ENCODE measurements at places on chromosomes 6 and 20.

DNA sequence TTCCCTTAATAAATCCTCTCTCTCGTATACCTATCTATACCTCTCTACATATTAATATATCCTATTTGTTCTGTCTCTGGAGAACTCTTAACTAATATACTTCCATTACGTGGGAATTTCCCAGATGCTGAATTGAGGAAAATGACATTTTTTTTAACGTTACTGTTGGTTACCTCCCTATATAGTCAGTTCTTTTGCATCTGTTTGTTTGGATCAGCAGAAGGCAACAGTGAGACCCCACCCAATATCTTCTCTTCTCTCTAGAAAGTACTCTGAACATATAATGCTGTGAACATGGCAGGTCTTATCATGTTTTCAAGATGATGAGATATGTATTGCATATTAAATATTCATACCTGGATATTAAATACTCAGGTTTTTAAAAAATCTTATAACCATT is 12.7 kb downstream of the RFPL4B start:
- no peak for DNase-seq

- DNase-seq, result no peak
Measured at GRCh38 chr6:15329197-15329671, 83.4 kb downstream of the JARID2 start.

GRCh38 chr6:42108071-42108470 is 34.3 kb downstream of the C6orf132 start:
- no peak for DNase-seq

- no peak for DNase-seq
Measured at GRCh38 chr6:7313505-7314165, 636 bp upstream of the SSR1 start.

- DNase-seq, result no peak
Measured at GRCh38 chr6:6024220-6024619, 17.5 kb upstream of the NRN1 start.

- no peak for DNase-seq
Measured at GRCh38 chr6:134007077-134007476, 45.3 kb downstream of the SLC2A12 start.

DNA sequence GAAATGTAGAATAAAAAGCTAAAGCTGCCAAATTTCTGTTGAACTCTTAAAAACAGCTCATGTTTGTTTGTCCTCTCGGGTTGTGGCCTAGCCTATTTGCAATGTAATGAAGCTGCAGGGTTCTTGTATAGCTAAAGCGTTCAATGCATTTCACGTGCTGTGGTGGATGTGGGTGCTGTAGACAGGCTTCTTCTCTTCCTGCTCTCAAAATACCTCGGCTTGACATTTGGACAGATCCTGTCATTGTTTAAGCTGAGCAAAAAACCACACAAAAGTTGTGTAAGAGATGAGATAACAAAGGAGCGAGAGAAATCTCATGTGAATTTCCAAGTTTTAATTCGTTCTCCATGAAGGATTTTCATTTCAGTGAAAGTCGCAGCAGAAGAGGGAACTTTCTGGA is 196.3 kb upstream of the UST start:
- no peak for DNase-seq

GRCh38 chr6:48747471-48747870 is 636.5 kb upstream of the PTCHD4 start:
- DNase-seq, result no peak

DNA sequence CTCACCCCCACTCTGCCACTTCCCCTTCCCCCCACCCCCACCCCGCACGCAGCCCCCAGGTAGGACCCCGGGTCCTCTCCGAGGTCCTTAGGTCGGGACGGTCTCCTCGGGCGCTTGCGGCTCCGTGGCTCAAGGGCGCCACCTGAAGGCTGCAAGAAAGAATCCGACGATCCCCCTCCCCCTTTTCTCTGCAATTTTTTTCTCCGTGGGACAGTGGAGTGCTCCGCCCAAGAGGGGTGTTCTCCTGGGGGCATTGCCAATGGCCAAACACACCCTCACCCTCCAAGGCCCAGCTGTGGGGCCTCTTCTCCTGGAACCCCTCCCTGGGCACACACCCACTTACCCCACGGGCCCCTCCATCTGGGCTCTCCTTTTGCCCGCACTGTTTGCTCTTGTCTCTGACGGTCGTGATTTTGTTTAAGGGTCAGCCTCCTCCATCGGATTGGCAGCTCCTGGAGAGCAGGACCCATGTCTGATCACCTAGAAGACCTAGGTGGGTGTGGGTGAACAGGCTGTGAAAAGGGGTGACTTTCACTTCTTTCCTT is 1.1 kb upstream of the TMEM74B start:
- peak; percentile 34 for DNase-seq

DNA sequence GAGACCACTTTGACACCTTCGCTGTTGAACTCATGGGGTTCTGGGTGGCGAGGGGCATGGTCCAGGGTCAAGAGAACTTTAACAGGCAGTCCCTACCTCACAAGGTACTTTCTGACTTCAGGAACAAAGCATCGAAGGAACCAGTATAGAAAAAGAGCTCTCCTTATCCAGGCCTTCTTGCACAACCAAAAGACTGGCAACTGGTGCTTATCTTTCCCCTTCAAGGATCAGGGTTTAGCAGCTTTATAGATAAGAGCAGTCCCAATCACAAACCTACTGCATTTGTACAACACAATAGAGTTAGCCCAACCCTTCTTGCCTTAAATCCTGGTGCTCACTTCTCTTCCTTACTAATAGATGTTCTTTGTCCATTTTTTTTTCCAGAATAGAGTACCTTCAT is 116.3 kb downstream of the SNX5 start:
- no peak for DNase-seq

- DNase-seq, result no peak
Measured at GRCh38 chr20:12306107-12306506, 388.4 kb downstream of the BTBD3 start.

GRCh38 chr6:168247443-168248147 is 72.0 kb downstream of the DACT2 start:
- no peak for DNase-seq

DNA sequence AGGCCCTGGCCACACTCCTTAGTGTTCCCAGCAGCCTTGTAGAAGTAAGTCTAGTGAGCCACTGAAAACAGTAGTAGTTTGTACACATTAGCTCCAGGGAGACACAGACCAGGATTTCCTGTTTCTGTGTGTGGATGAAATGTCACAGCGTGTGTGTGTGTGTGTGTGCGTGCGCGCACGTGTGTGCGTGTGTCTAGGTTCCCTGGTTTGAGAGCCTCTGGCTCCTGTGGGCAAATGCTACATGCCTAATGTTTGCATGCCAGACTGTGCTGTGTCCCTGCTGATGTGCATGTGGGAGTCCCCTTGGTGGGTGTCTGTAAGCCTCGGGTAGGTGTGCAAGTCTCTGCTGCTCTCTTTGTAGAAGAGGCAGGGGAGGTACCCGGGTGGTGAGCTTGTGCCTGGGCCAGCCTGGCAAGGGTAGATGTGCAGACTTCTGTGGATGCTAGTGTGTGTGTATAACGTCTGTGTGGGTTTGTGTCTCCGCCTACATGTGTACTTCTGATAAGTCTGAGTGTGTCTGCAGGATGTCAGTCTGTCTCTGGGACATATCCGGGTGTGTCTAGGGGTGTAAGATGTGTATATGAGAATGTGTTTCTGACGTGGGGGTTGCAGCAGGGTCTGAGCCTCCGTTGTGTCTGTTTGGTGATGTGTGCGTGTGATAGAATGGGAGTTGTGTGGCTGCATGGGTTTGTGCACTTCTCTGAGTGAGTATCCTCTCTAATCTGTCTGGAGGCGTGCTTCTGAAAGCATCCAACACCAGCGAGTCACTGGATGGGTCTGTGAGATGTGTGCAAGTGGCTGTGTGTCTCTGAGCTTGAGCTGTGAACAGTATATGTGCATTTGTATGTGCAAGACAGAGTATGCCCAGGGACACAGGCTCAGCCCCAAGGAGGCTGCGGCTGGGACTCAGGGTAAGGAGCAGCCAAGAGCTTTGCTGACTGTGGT is 19.0 kb upstream of the TLDC2 start:
- DNase-seq, result peak; percentile 46

- no peak for DNase-seq
Measured at GRCh38 chr6:19287928-19288327, 549.2 kb upstream of the ID4 start.

DNA sequence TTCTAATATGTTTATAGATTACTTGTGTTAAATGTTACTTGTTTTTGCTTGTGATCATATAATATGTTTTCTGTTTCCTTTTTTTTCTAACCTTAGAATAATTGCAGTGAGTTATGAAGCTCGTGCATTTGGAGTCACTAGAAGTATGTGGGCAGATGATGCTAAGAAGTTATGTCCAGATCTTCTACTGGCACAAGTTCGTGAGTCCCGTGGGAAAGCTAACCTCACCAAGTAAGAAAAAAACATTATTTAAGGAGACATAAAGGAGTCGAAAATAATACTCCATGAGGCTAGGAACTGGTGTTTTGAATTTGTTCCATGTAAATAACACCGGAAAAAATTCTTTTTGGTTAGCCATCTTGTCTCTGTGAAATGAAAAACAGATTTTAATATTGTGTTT is 6.9 kb downstream of the POLH start:
- DNase-seq, result no peak

DNA sequence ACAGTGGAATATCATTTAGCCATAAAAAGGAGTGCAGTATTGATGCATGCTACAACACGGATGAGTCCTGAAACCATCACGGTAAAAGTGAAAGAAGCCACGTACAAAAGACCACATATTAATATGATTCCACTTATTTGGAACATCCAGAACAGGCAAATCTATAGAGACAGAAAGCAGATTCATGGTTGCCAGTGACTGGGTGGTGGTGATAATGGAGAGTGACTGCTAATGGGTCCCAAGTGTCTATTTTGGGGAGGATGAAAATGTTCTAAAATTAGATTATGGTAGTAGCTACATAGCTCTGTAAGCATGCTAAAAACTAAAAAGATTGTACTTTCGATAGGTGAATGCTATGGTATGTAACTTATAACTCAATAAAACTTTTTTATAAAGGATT is 18.4 kb upstream of the CCND3 start:
- no peak for DNase-seq

DNA sequence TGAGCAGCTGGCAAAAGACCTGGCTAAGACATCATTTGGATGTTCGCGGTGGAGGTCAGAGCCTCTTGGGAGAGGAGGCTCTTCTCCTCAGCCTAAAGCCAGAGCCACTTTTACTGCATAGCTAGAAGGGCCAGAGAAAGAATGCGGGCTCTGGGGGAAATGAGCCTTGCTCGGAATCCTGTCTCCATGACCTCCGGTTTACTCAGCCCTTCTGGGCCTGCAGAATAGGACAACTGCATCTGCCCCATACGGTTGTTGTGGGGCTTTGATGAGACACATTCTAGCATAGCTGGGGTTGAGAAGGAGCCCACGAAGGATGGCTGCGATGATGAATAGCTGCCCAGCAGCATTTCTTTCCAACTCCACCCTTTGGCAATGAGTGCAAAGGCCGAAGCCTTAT is 115.0 kb upstream of the SLC22A23 start:
- no peak for DNase-seq

- no peak for DNase-seq
Measured at GRCh38 chr6:111761212-111761611, 112.0 kb downstream of the FYN start.

- DNase-seq, result no peak
Measured at GRCh38 chr20:22652681-22653588, 68.6 kb upstream of the FOXA2 start.

DNA sequence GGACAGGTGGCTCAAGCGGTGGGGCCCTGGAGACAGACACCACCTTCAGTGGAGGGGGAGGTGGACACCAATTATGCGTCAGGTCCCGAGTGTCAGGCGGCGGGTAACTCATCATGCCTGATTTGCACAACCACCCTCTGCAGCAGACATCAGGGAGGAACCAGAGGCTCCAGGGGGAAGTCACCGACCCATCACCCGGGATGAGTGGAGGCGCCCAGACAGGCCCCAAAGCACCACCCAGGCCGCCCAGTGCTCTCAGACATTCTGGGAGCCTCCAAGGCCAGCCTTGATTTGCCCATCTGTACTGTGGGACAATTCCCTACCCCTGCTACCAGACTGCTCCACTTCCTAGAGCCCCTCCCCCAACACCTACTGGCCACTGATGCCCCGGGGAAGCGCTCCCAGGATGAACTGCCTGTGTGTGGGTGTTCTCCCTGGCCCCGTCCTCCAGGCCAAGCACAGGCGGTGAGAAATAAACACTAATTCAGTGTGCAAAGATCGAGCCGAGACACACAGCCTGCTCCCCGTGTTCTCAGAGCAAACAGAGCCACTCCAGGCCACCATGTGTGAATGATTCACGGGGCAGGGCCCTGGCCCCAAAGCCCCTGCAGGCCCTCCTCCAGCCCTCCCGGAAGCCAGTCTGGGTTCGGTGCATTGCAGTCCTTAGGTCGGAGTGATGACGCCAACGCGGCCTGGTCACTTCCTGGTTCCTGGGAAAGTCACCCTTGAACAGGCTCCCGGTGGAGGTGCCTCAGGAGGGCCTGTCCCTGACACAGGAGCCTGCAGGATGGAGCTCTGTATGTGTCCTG is 107.2 kb downstream of the ASXL1 start:
- DNase-seq, result no peak

DNA sequence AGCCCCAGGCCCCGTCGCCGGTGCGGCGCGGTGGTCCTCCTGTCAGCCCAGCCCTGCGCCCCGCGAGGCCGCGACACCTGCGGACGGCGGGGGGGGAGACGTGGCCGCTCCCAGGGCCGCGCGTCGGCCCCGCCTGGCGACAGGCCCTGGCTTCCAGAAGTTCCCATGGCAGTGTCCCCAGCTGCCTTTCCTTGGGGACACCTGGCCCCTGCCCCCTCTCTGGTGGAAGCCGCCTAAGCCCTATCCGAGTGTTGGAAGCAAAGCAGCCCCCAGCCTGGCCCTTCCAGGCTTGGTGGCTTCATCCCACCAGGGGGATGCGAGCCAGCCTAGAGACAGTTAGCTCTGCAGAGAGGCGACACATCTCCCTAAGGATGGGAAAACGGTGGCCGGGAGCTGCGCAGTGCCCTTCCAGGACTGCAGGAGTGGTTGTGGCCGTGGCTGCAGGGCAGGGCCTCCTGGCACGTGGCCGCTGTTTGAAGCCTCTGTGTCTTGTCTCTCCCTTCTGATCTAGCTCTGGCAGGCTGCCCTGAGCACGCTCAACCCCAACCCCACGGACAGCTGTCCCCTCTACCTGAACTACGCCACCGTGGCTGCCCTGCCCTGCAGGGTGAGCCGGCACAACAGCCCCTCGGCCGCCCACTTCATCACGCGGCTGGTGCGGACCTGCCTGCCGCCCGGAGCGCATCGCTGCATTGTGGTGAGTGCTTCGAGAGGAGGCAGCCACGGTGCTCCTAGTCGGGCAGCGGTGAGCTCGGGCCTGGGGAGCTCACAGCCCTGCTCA is 816 bp downstream of the NPEPL1 start:
- peak; percentile 10 for DNase-seq
